ENCODE measurements at places on chromosomes 5 and 9. TPM values are rescaled to one million over a fixed set of nuclear protein-coding genes. Genes with fewer than 3 reads are reported as not detected.

The HDAC3 gene
- 32.7 TPM for total RNA-seq

The CCL28 gene
- 0.44 TPM for total RNA-seq

The GOLPH3 gene
- total RNA-seq, result 77.4 TPM

The MYOZ3 gene
- total RNA-seq, result 2.0 TPM

The GRIA1 gene
- not detected for total RNA-seq
